ENCODE measurements at places on chromosomes 1 and 21. TPM values are rescaled to one million over a fixed set of nuclear protein-coding genes. Genes with fewer than 3 reads are reported as not detected.
A peak's percentile ranks its signal among the peaks of the same experiment; 100 is the strongest.

DNA sequence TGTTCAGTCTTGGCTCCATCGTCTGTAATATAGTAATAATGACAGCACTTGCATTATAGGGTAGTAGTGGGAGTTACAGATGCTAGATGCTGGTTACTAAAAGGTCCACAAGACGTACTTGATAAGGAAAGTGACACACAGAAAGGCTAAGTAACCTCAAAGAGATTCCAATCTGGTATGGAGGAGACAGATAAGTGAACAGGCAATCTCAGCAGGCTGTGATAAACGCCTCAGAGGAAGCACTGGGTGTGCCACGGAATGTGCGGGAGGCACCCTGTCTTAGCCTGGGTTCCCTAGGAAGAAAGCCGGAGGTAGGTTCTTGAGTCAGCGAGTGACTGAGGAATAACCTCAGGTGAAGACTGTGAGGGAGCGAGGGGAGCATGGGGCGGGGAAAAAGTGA lies 4.6 kb upstream of the CTPS1 start:
- DNase-seq = no peak

Gene LDLRAD1
- not detected for total RNA-seq

Gene MIXL1
- 0.16 TPM for total RNA-seq

DNA sequence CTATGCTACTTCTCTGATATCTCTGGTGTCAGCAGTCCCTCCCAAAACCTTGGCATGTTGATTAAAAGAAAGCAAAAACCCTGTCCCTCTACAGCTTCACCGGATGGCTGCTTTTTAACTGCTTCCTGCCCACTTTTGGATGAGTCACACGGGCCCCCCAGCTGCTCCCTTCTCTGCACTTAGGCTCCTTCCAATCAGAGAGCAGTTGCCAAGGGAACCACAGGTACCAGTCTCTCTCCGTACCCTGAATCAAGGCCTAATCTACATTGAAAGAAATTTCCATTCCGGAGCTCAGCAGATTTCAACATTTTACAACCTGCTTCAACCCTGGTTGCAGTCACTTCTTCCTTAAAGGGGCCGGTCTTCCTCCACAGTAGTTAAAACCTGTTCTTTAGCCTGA lies 70.6 kb upstream of the GJB5 start:
- peak; percentile 79 for DNase-seq

DNA sequence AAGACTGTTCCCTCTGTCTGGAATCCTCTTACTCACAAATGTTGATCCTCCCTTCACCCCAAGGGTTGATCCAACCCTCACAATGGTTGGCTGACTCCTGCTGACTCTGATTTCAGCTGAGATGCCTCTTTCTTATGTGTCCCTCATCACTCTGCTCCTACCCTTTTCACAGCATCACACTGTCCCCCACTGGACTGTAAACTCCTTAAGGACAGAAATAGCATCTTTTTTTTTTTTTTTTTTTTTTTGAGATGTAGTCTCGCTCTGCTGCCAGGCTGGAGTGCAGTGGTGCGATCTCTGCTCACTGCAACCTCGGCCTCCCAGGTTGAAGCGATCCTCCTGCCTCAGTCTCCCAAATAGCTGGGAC lies 97.9 kb upstream of the SYT6 start:
- no peak for DNase-seq

Gene KCNA3
- total RNA-seq = 15.5 TPM

Gene TTLL7
- 0.41 TPM for total RNA-seq

GRCh38 chr21:31448496-31448895 lies 104.4 kb upstream of the TIAM1 start:
- no peak for DNase-seq
